Kasumi-1 (cell line): ENCODE measurements at places on chromosomes 6 and 20.
A peak's percentile ranks its signal among the peaks of the same experiment; 100 is the strongest.

DNA sequence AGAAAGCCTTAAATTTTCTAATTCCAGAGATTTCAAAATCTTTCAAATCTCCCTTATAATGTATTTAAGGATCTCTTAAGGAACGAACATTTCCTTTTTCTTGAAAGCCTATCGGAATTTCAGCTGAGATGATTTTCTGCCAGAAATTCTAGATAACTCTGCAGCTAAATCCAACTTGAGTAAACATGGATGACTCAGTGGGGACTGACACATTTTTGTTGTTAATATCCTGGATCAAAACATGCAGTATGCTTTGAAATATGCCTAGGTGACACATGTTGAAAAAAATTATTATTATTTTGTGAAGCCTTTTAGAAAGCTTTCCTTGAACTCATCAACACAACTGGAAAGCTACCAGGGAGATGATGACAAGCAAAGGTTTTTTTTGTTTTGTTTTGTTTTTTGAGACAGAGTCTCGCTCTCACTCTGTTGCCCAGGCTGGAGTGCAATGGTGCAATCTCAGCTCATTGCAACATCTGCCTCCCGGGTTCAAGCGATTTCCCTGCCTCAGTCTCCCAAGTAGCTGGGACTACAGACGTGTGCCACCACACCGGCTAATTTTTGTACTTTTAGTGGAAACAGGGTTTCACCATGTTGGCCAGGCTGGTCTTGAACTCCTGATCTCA lies 140.1 kb upstream of the SNX9 start:
- no peak for DNase-seq

- DNase-seq: peak; percentile 74
These were observed 21.8 kb downstream of the CTCFL start for GRCh38 chr20:57503035-57503658.

DNA sequence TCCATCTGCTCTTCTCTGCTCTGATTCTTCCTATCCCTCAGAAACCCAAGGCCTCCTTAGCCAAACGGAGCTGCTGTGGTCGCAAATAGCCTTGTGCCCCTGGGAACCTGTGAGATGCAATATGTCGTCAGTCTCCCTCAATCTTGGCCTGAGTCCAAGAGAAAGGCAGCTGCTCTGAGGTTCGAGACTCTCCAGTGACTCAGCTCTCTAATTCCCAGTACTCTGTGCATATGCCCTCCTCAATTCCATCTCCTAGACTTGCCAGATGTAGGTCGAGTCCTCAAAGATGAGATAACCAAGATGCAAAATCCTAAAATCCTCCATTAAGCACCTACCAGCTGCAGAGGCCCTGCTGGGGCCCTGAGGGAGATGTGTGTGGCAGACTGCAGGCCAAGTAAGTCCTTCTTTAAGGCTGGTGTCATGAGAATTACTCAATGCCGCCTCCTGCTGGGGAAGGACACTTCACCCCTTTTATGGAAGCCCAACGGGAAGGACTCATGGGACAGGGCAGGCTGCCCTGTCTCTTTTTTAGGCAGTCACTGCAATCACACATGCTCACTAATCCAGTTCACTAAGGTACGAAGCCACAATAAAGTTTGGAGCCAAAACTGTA lies 28.5 kb downstream of the C6orf15 start:
- peak; percentile 57 for DNase-seq

GRCh38 chr6:17494919-17495318 lies 101.5 kb downstream of the CAP2 start:
- DNase-seq: no peak

GRCh38 chr6:98980819-98981218 lies 33.1 kb upstream of the FBXL4 start:
- no peak for DNase-seq

- DNase-seq: no peak
These were observed 1.2 kb downstream of the DNMT3B start for GRCh38 chr20:32763202-32764004.

DNA sequence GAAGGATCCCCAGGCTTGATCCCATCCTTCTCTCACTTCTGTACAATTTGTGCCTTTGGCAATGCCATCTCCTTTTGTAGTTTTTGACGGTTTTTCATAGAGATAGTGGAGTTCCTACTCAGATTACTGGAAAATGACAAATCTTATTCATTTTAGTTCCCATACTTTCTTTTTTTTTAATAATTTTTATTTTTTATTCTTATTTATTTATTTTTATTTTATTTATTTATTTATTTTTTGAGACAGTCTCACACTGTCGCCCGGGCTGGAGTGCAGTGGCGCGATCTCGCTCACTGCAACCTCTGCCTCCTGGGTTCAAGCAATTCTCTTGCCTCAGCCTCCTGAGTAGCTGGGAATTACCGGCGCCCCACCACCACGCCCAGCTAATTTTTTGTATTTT lies 4.3 kb upstream of the GABBR1 start:
- DNase-seq: no peak

DNA sequence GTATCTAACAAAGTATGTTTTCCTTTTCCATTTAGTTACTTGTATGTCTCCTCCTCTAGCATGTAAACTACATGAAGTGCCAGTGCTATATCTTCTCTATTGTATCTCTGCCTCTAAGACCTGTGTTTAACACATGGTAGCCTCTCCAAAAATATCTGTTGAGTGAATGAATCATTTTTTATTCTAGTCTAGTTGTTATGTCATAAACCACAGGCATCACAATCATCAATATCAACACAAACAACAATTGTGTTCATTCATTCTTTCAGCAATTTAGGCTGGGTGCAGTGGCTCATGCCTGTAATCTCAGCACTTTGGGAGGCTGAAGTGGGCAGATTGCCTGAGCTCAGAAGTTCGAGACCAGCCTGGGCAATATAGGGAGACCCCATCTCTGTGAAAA lies 111.6 kb upstream of the EYA4 start:
- DNase-seq: no peak

DNA sequence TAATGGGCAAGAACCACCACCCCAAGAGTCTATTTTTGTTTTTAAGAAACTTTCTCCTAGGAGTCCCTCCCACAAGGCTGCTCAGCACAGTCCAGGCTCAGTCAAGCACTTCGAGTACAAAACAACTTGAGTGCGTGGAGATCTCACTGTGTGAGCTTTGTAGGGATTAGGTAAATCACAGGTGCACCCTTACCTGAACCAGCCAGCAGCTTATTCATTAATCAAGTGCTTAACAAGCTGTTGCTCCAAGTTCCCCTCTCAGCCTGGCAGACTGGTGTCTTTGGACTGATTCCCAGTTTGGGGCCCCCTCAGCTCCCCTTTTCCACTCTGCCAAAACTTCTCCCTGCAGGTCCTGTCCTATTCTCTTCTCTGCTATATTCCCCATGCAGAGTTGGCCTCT lies 133.1 kb downstream of the LY86 start:
- DNase-seq: peak; percentile 54

DNA sequence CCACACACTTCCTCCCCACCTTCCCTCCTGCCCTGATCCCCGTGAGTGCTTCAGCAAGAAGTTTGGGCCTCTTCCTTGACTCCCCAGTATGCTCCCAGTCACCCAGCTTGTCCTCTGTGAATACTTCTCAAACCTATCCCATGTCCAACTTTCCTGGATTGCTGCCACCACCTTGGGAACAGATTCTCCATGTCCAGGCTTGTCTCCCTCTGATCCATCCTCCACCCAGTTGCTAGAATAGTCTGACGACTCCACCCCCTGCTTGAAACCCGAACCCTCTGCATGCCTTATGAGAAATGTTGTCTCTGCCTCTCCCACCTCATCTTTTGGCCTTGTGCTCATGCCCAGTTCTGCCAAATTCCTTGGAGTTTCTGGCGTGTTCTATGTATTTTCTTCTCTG lies 108.0 kb downstream of the PPP1R14C start:
- no peak for DNase-seq

DNA sequence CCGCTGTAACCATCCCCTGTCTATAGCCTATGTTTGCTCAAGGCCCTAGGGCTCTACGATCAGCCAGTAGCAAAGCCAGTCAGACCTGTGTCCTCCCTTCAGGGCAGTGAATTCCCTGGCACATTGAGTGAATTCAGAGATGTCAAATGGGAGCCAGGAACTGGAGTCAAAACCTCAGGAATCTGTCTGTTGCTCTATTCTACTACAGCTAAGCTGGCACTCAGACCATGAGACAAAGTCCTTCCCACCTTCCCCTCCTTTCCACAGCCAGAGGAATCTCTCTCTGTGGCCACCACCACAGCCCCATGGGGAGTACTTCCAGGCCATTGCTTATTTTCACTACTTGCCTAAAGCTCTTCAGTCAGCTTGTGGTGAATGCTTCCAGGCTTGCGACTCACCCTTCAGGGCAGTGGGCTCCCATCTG lies 82.0 kb downstream of the PKIB start:
- DNase-seq: no peak

DNA sequence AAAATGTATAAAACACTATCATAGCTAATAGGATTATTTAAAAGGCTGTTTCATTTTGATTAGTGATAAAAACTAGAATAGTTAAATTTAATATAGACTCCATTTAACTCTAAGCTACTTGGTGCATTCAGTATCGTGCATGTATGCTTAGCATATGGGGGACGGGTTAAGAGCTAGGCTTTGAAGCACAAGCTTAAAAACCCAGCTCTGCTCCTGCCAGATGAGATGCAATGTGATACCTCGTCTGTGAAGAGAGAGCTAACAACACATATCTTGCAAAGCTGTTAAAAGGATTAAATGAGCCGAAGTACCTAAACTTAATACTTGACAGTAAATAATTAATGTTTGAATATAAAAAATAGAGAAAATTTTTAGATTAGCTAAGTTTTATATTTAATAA lies 42.2 kb downstream of the DTNBP1 start:
- DNase-seq: no peak

- no peak for DNase-seq
These were observed 85.5 kb upstream of the C20orf144 start for GRCh38 chr20:33576432-33577125.

GRCh38 chr6:127976111-127976510 lies 75.3 kb upstream of the THEMIS start:
- DNase-seq: no peak

DNA sequence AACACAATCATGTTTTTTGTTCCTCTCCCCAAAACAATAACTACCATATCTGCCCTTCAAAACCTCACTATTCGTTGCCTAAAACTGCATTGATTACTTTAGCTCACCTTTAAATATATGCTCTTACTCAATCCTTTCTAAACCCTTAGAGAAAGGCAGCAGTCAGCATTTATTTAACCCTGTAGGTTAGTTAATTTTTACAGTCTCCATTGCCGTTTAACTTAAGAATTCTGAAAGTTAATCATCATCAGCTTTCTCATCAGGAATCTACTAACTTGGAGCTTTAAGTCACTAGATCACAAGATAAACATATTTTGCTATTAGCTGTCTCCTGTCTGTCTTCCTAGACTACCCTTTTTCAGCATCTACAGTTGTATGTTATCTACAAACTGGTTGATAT lies 991.9 kb downstream of the EPHA7 start:
- DNase-seq: no peak

GRCh38 chr20:54601831-54602515 lies 126.6 kb downstream of the DOK5 start:
- no peak for DNase-seq

DNA sequence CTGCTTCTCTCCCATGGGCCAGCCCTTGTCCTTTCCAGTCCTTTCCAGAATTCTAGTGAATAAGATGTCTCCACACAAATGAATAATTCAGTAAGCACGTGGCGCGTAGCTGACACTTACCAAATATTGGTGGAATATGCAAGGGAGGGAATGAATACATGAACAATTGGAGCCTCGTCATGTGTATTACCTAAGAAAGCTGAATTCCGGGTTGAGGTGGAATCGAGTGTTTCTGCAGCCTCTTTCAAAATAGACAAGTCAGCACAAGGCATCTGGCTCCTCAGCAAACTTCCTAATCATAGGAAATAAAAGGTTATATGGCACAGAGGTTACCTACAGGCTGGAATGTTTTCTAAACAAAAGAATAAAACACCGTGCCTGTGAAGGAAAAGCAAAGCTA lies 47.0 kb upstream of the NT5E start:
- no peak for DNase-seq

DNA sequence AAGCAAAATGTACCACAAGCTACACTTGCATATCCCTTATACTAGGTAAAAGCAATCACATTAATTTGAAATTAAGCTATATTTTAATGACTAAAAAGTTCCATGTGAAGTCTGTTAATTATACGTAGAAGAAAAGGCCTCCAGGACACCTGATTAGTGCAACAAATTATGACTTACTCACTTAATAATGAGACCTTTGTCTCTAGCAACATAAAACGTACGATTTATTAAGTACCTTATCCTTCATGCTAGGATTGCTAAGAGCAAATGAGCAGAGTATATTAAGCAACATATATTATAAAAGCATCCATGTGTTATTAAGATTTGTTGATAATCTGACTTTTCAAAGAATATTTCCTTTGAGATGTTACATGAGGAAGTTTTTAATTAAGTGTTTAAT lies 2.5 kb downstream of the BMP5 start:
- DNase-seq: no peak

DNA sequence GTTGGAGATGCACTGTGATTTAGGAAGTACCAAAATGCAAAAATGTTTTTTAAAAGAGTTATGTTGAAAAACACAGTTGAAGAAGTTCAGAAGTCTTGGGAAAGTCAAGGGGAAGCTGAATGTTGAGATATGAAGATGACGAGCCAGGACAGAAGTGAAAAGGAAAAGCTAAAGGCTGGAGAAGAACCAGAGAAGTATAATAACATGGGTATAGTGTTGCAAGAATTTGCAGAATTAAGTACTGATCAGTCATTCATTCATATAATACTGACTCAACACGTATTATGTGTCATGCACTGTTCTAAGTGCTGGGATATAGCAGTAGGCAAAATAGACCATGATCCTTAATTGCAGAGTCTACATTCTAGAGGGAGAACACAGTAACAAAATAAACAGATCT lies 432.8 kb downstream of the CDC5L start:
- no peak for DNase-seq

DNA sequence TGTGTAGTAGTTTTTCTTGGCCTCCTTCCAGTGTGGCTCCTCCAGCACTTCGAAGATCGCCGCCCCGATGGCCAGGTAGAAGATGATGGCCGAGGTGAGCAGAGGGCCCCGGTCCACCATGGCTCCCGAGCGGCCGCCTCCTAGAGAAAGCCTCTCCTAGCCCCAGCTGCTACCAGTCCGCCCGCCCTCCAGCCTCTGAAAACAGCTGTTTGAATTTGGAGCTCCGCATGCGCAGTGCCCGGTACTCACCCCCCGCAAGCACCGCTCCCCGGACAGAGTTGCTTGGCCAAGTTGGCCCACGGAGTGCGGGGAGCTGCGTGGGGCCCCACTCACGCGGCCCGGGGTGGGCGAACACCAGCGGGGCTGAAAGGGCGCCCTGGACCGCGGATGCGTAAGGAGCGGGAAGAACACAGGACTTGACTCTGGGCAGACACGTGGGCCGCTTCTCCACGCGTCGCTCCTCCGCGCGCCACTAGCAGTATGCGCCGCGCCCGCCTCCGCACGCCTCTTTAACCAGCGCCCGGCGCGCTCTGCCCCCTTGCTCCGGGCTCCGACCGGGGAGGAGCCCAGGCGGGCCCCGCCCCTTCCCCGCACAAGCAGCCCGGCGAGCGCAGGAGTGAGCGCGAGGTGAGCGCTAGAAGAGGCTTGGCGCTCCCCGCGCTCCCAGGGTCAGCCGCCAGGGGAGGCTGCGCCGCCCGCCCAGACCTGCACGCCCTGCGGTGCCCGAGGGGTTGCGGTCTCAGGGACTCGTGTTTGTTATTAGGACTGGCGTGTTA lies at the start of gene KCNK5:
Gene KCNK5, minus strand, starts transcription at position 484 of the 776 bp plus-strand sequence. Its CDS starts 364 bp downstream, at position 120.
- DNase-seq: peak; percentile 84

GRCh38 chr6:123925350-123925749 lies 121.7 kb downstream of the NKAIN2 start:
- peak; percentile 44 for DNase-seq
